ENCODE measurements at places on chromosomes 11 and 22. TPM values are rescaled to one million over a fixed set of nuclear protein-coding genes. Genes with fewer than 3 reads are reported as not detected.

TNNI2 gene
- total RNA-seq, result not detected

TMEM132A gene
- 105 TPM for total RNA-seq

XKR3 gene
- not detected for total RNA-seq

DUSP8 gene
- 7.6 TPM for total RNA-seq

HORMAD2 gene
- 0.25 TPM for total RNA-seq

BTBD18 gene
- not detected for total RNA-seq

THAP7 gene
- 17.5 TPM for total RNA-seq

UCP3 gene
- 0.98 TPM for total RNA-seq

OR52N4 gene
- total RNA-seq, result 0.25 TPM

PHETA2 gene
- total RNA-seq, result 2.5 TPM

CD248 gene
- 3.2 TPM for total RNA-seq

PRR5L gene
- 6.6 TPM for total RNA-seq

PGGHG gene
- total RNA-seq, result 1.5 TPM

ARVCF gene
- 48.9 TPM for total RNA-seq
